Iris pigment epithelial cell (primary cell): ENCODE measurements at places on chromosomes 3 and 15.
A peak's percentile ranks its signal among the peaks of the same experiment; 100 is the strongest.

DNA sequence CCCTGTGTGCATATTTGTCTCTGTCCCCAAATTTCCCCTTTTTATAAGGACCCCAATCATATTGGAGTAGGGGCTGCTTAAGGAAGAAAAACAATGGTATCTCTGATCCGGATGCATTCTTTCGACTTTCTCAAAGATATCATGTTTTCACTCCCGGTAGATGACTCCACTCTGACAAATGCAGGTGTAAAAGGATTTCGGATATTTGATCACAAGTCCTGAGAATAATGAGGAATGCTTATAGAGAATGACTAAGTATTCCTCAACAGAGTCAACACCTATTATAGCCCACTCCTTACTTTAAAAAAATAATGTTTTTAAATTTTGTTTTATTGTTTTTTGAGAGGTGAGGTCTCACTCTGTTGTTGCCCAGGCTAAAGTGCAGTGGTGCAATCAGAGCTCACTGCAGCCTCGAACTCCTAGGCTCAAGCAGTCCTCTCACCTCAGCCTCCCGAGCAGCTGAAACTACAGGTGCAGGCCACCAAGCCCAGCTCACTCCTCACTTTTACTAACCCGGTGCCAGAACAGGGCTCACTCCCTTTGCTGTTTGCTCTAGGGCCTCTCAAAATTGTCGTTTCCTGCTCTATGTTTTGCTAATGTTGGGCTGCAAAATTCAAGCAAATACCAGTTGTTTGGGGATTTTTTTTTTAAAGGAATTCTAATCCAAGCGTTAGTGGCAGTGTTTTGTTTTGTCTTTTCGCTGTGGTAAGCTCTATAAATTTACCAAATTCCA lies 24.6 kb downstream of the COL8A1 start:
- no peak for DNase-seq

- DNase-seq = peak; percentile 82
Observed at GRCh38 chr3:111667621-111668239, 72.6 kb upstream of the ZBED2 start.

DNA sequence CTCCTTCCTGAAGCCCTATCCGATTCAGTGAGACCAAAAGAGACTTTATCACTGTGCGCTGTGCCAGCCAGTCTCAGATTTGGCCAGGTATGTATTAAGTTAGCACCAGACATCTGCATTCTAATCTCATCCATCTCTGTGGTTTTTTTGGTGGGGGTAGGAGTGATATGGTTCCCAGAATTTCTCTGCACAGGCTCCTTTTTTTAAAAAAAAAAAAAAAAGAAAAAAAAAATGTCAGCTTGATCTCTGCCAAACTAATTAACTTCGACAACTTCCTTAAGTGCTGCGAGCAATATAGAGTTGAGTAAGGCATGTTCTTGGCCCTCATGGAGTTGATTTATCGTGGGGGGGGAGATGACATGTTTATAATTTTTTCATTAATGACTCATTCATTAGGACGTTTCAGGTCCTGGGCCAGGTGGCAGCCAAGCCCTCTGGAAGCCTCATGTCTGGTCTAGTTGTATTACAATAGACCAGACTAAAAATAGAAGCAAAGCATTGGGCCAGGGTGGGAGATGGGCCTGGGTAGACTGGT lies 12.9 kb downstream of the SLCO3A1 start:
- no peak for DNase-seq

GRCh38 chr3:184156522-184156955 lies 1.4 kb downstream of the DVL3 start:
- peak; percentile 43 for DNase-seq

DNA sequence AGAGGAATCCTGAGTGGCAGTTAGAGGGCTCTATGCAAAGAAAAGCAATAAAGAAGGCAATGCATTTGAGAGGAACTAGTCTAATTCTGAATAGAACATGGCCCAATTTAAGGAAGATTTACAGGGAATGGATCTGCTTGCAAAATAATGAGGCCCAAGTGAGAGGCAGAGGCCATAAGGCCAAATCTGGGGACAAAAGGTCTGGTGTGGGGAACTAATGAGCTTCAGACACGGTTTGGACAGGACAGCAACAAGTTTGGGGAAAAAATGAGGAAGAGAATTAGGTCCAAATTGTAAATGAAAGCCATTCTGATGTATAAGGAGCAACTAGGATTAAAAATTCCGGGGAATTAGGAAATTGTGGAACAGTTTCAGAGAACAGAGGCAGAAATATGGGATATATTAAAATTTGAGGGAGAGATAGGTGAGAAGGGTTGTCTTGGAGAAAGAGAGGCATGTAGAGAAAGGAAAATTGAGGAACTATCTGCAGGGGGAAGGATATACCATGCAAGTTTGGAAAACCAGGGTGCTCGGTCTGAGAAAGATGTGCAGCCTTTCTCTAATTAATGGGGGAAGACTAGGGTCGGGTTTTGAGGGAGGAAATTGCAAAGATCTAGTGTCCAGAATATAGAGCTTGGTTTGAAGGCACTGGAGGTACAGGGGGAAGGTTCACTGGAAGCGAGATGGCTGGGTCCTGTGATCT lies 73.8 kb downstream of the RBPMS2 start:
- no peak for DNase-seq

GRCh38 chr3:4824926-4825325 lies 154.3 kb upstream of the BHLHE40 start:
- DNase-seq = peak; percentile 78

DNA sequence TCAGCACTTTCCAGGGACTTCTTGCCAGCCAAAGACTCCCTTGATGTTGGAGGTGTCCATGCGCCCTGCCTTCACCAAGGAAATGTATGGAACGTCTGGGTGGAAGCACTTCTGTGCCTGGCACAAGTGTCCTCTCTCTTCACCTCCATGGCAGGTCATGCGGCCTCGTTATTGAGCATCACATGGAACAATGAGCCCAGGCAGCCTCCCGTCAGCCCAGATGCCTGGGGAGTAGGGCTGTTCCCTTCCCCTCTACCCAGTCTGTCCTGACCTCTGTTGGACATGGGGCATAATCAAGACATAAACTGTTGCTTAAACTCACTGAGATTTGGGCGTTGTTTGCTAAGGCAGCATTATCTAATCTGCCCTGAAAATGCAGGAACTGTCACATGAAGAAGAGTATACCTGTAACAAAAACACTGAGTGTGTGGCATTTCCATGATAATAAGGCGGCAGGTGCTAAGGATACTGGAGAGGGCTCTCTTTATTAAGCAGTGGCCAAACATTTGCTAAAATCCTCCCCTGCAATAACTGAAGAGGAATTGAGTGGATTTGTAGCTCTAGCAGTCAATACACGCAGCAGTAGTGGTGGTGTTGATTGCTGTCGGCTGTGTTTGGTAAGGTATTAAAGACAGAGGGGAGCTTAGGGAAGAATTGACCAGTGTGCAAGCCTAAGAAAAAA lies 338.2 kb upstream of the ATP10A start:
- DNase-seq = no peak

- DNase-seq = peak; percentile 84
Observed at GRCh38 chr3:187741403-187742350, 3.6 kb downstream of the BCL6 start.

GRCh38 chr15:70432924-70433495 lies 330.3 kb downstream of the UACA start:
- DNase-seq = no peak

- no peak for DNase-seq
Observed at GRCh38 chr3:57421336-57421735, 122.8 kb downstream of the DNAH12 start.

- no peak for DNase-seq
Observed at GRCh38 chr3:186121278-186121677, 12.4 kb upstream of the ETV5 start.

DNA sequence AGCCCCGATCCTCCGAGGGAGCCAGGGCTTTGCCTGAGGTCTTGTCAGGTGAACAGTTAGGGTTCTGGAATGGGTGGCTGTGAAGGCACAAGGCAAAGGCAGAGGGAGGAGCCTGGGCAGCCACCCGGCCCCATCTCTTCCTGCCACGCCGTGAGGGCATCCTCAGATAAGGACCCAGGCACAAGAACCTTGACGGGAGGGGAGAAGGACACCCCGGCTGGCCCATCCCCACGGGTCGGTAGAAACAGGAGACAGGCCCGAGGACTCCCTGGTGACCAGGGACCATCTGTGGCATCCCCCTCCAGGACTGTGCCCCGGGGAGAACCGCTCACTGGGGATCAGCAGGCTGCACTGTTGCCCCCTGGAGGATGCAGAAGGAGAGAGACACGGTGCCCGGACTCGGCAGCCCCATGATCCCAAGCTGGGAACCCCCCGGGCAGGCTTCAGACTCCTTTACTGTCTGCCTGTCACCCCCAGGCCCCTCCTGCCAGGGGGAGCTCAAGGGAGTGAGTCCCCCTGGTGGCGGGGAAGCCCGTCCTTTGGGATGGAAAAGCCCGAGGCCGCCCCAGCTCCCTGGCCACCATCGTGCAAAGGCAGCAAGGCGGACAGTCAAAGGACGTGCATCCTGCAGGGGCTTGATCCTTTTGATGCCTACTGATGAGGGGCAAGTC lies 12.3 kb upstream of the PCSK6 start:
- no peak for DNase-seq

DNA sequence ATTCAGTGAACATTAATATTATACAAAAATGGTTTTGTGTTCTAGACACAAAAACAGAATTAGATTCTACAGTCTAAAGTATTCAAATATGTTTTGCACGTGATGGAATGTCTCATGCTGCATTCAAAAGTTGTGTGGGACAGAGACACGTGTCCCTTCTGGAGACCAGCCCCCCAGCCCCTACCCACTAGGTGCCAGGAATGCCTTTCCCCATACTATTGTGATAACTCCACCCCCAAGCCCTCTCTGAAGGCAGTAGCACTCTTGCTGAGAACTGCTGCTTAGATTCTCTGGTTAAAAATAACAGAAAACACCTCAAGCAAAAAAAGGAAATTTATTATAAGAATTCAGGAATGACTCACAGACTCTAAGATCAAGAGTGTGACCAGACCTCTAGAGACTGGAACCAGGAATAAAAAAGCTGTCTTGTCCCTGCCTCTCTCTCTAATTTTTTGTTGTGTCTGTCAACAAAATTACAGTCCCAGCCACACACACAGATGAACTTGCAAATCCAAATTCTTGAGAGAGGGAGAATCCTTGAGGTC lies 57.7 kb downstream of the PXYLP1 start:
- DNase-seq = no peak

DNA sequence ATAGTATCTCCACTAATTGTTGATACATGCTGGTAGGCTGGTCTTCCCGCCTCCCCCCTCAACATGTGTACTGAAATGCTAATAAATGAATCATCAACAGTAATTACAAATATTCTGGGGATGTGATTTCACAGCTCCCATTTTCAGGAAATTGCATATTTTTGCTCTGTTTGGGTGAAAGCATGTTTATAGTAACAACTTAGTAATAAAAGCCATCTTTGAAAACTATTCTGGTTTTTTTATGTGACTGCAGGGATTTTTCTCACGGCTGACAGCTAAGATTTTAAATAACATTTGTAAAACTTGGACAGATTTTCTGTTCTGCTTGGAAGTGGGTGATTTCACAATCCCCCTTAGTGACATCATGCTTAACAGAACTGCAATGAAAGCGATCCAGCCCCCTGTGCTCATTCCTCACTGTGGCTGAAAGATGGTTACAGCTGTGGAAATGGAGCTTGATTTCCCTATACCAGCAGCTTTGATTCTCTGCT lies 25.6 kb upstream of the FAM174B start:
- peak; percentile 86 for DNase-seq

DNA sequence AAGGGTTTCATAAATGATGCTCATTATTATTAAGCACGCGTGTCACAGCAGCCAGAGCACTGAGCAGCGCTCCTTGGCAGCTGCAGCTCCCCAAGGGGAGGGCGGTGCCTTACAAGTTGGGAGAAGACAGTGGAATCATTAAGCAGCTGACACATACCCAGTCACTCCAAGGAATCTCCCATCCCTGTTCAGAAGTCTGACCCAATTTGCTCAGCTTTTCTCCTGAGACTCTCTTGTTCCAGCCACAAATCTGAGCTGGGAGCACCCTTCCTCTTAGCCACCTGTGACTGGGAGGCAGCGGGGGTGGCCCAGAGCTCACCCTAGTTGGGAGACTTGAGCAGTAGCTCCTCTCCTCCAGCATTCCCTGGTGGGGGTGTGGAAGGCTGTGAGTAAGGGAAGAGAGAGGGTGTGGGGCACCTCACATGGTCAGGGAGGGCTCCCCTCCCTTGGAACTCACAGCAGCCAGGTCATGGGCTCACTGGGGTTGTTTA lies 64.3 kb downstream of the DUT start:
- peak; percentile 52 for DNase-seq

DNA sequence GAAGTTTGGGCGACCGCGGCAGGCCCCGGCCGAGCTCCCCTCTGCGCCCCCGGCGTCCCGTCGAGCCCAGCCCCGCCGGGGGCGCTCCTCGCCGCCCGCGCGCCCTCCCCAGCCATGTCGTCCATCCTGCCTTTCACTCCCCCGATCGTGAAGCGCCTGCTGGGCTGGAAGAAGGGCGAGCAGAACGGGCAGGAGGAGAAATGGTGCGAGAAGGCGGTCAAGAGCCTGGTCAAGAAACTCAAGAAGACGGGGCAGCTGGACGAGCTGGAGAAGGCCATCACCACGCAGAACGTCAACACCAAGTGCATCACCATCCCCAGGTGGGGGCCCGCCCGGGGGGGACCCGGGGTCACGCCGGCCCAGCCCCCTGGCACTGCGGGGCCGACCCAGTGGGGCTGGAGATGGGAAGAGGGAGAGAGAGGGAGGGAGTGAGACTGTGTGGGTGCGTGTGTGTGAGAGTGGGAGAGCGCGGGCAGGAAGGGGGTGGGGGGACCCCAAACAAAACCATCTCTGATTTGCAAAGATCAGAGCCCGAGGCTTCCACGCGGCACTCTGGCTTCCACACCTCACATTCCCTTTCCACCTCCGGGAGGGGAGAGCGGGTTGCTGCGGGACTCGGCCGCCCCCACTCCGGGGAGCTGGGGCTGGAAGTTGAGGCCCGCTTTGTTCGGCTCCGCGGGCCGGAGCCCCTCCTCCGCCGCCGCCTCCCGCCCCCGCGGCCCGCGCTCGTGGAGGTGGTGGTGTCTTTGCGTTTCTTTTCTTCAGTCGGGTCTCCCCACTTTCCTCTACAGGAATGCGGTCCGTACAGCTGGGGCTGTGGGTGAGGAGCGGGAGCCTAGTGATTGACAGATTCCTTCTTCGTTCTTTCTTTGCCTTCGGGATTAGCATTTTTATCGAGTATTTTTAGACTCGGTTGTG lies 898 bp downstream of the SMAD3 start:
- DNase-seq = peak; percentile 42

DNA sequence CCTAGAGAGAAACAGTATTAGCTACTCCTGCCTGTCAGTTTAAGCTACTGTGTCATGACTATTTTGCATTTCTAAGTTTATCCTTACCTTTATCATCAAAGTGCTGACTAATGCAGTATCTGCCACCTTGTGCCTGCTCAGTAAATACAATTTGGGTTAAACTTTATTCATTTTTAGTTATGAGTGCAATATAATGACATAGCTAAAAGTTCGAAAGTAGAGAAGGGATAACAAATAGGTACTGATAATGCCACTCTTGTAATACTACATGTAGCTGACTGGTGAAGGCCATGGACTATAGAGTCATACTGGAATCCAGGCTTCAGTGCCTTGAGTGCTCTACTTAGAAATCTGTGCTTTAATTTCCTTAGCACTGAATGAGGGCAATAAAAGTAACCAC lies 480.8 kb upstream of the TPRG1 start:
- no peak for DNase-seq
